Lung (tissue), 17 donors: ENCODE measurements at places on chromosomes 11 and 22. TPM values are rescaled to one million over a fixed set of nuclear protein-coding genes. Genes with fewer than 3 reads are reported as not detected.

BTG4 gene
- 1.5 TPM for total RNA-seq

OR52N4 gene
- 0.26 TPM for total RNA-seq

SNX32 gene
- 0.77 TPM for total RNA-seq

GRCh38 chr11:11966826-11967668 lies 41.4 kb downstream of the DKK3 start:
- H3K36me3 ChIP-seq = peaks cover 26% of the 10 kb centered on the region
- H3K4me3 ChIP-seq = no peak overlapping the region
- H3K27me3 ChIP-seq = no peaks in the 10 kb centered on the region
- H3K4me1 ChIP-seq = no peaks in the 10 kb centered on the region
- peak; percentile 69 for DNase-seq

- peaks cover 6% of the 10 kb centered on the region for H3K4me1 ChIP-seq
- H3K27ac ChIP-seq = no peak overlapping the region
- H3K4me3 ChIP-seq = no peak overlapping the region
- no peak for DNase-seq
These were observed 4.4 kb upstream of the B3GNT6 start for GRCh38 chr11:77029829-77030228.

GRCh38 chr11:96038046-96038445 lies 114.1 kb upstream of the MTMR2 start:
- peaks cover 35% of the 10 kb centered on the region for H3K4me1 ChIP-seq
- H3K27me3 ChIP-seq = no peaks in the 10 kb centered on the region
- no peaks in the 10 kb centered on the region for H3K36me3 ChIP-seq
- H3K4me3 ChIP-seq = no peak overlapping the region
- DNase-seq = no peak
